Spinal cord (tissue), 10 donors: ENCODE measurements at places on chromosomes 2 and 18. TPM values are rescaled to one million over a fixed set of nuclear protein-coding genes. Genes with fewer than 3 reads are reported as not detected.

Gene NABP1
- total RNA-seq, result 14.0 TPM

DNA sequence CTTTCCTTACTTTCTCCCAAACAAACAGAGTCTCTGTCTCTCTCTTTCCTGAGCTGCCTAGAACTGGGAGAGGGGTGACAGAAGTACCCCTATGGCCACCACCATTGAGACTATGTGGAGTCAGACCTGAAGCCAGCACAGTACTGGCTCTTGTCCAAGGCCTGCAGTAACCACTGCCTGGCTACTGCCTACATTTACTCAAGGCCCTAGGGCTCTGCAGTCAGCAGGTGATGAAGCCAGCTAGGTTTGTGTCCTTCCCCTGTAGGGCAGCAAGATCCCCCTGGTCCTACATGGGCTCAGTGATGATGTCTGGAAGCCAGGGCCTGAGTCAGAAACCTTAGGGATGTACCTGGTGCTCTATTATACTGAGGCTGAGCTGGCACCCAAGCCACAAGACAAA, 12.2 kb downstream of the MYO3B start:
- no peaks in the 10 kb centered on the region for H3K27me3 ChIP-seq
- no peak overlapping the region for H3K27ac ChIP-seq
- no peaks in the 10 kb centered on the region for H3K36me3 ChIP-seq
- no peak for DNase-seq

DNA sequence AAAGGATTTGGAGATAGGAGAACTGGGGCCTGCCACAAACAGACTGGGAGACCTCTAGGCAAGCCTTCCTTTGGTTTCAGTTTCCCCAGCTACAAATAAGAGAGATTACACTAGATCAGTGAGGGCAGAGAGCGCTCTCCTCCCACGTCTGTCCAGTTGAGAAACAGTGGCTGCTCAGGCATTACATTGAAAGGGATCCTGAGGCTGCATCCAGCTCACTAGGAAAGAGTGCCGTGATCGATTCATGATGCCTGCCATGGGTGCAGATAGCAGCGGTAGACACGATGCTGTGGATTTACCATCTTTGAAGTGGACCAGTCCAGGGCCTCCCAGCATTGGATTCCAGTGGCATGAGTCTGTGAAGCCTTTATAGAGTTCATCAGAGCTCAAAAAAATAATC, 62.6 kb downstream of the EN1 start:
- no peak overlapping the region for H3K4me3 ChIP-seq
- H3K4me1 ChIP-seq, result peaks cover 3% of the 10 kb centered on the region
- peaks cover 3% of the 10 kb centered on the region for H3K27me3 ChIP-seq

Gene MROH2A
- total RNA-seq, result under 0.01 TPM

GRCh38 chr18:80115035-80115434, 6.0 kb downstream of the ADNP2 start:
- H3K4me3 ChIP-seq, result no peak overlapping the region
- no peak for DNase-seq

DNA sequence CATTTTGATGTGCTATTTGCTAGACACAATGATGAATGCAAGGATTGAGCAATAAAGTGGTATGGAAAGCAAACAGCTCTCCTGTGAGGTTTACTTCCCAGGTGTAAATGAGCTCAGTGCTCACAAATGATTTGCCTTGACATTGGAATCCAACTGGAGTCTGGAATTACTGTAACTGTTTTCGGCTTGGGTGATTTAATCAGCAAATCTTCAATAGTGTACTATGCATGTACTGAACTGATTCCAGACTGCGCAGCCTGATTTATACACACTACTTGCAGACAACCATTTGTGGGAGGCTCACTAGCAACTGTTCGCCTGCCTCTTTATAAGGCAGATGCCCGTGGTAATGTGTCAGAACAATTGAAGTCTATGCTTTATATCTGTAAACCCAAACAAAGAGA, 27.9 kb upstream of the SOX11 start:
- no peaks in the 10 kb centered on the region for H3K27me3 ChIP-seq
- DNase-seq, result no peak
- H3K4me1 ChIP-seq, result no peaks in the 10 kb centered on the region

Gene HOXD8
- 10.5 TPM for total RNA-seq

Gene EMILIN2
- 14.0 TPM for total RNA-seq

- DNase-seq, result no peak
- peaks cover 32% of the 10 kb centered on the region for H3K27me3 ChIP-seq
- no peak overlapping the region for H3K4me3 ChIP-seq
- H3K36me3 ChIP-seq, result no peaks in the 10 kb centered on the region
- H3K4me1 ChIP-seq, result peaks cover 9% of the 10 kb centered on the region
- no peak overlapping the region for H3K27ac ChIP-seq
Observed at GRCh38 chr2:219362072-219362471, 25.6 kb downstream of the DNPEP start.

- H3K4me1 ChIP-seq, result no peaks in the 10 kb centered on the region
- no peak for DNase-seq
- no peak overlapping the region for H3K27ac ChIP-seq
- H3K4me3 ChIP-seq, result no peak overlapping the region
- no peaks in the 10 kb centered on the region for H3K27me3 ChIP-seq
Observed at GRCh38 chr2:48508461-48509124, 21.4 kb upstream of the STON1 start.

DNA sequence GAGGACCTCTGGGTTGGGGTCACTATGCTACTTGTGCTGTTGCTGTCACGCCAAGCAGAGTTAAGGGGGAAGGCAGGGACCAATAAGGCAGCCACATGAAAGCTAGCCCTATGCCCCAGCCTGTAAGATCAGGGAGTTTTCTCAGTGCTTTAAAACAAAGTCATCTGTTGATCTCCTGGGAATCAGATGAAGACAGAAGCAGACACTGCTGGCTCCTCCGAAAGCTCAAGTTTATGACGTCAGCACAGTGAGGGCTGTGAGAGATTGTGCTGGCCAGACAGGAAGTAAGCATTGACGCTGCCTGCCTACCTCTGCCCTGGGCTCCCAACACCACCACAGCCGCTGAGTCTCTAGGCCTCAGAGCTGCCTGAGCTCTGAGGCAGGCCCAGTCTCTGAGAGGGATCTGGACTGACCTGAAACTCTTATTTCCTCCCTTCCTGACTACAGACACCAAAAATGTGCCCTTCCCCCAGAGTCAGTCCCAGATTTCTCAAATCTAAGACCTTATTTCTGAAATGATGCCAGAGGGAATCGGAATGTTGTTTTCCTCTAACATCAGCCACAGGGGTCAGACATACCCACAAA, 118.1 kb upstream of the EPAS1 start:
- H3K27me3 ChIP-seq, result no peaks in the 10 kb centered on the region
- no peak for DNase-seq
- no peak overlapping the region for H3K4me3 ChIP-seq
- no peak overlapping the region for H3K27ac ChIP-seq

- H3K27me3 ChIP-seq, result peaks cover 3% of the 10 kb centered on the region
- no peak for DNase-seq
- H3K4me3 ChIP-seq, result no peak overlapping the region
- H3K36me3 ChIP-seq, result no peaks in the 10 kb centered on the region
Observed at GRCh38 chr2:120772261-120772660, 36.6 kb downstream of the GLI2 start.

DNA sequence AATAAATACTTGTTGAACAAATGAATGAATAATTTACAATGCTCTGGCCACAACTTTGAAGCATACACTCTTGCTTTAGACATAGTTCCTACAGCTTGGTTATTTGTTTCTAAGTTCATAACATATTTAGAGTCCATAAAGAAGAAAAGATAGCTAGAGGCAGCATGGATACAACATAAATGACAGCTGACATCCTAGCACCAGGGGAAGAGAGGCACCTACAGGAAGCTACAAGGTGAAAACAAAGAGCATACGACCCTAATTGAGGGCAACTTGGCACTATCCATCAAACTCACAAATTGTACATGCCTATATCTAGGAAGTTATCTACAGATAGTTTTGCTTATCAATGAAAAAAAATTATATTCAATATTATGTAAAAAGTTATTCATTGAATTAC, 88.9 kb downstream of the PLEKHM3 start:
- no peak for DNase-seq
- peaks cover 4% of the 10 kb centered on the region for H3K4me1 ChIP-seq
- H3K27me3 ChIP-seq, result no peaks in the 10 kb centered on the region

DNA sequence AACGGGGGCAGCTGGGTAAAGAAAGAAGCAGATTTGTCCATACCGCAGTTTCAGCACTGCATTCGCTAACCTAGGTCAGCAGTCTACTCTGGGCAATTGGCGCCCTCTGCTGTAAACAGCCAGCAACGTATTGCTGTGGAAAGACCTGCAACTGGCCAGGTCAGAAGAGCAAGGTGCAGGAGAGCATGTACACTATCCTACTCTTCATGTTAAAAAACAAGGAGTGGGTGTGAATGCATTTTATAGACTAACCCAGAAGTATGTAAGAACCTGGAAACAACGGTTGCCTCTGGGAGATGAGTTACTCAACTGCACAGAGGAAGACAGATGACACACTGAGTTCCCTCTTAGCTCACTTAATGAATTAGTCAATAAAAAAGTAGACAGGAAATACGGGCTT, 6.2 kb downstream of the MRPS5 start:
- peak; percentile 88 for DNase-seq
- H3K4me3 ChIP-seq, result no peak overlapping the region
- H3K27ac ChIP-seq, result no peak overlapping the region
- H3K4me1 ChIP-seq, result peaks cover 6% of the 10 kb centered on the region

- peak; percentile 65 for DNase-seq
- peaks cover 49% of the 10 kb centered on the region for H3K4me1 ChIP-seq
- H3K27ac ChIP-seq, result peak overlapping the region; percentile 57
- peak overlapping the region; percentile 68 for H3K4me3 ChIP-seq
- peaks cover 47% of the 10 kb centered on the region for H3K27me3 ChIP-seq
- H3K36me3 ChIP-seq, result no peaks in the 10 kb centered on the region
Observed at GRCh38 chr2:60552078-60552850, 1.2 kb downstream of the BCL11A start.

- H3K27me3 ChIP-seq, result no peaks in the 10 kb centered on the region
- peak overlapping the region; percentile 75 for H3K27ac ChIP-seq
- peaks cover 19% of the 10 kb centered on the region for H3K4me1 ChIP-seq
- peak overlapping the region; percentile 66 for H3K4me3 ChIP-seq
Observed at GRCh38 chr2:129877795-129878775, 101.4 kb upstream of the RAB6C start.

Gene ANO7
- total RNA-seq, result 0.89 TPM

- DNase-seq, result no peak
- H3K4me3 ChIP-seq, result no peak overlapping the region
- H3K27me3 ChIP-seq, result no peaks in the 10 kb centered on the region
- H3K27ac ChIP-seq, result peak overlapping the region; percentile 87
Observed at GRCh38 chr2:43075811-43076585, 150.4 kb downstream of the ZFP36L2 start.

DNA sequence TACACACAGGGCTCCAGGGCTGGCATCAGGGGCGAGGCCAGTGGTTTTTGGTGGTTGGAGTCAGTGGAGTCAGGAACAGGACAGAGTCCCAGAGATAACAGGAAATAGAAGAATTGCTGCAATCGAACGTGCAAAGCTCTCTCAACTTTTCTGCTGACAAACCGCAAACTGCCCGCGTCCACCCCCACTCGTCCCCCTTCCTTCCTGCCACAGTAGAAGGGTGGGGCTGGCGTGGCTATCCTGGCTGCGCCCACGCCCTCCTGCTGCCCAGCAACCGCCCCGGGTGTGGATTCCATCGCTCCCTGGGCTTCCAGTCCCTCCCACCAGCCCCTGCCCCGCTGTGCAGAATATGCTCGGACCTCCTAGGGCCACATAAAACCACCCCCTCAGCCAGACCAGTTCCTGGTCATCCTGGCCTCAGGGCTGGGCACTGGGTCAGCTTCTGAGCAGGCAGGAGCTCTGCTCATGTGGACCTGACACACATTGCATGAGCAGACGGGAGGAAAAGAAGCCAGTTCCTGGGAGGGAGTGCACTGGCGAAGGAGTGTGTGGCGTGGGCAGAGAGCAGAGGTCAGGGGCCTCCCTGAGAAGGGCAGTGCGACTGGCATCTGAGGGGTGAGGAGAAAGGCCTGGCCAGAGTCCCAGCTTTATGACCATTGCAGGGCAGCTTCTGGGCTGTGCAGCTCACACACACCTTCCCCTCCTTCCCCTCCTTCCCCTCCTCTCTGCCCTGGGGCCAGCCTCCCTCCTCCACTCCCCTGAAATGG, 85.4 kb upstream of the ATG16L1 start:
- peaks cover 28% of the 10 kb centered on the region for H3K4me1 ChIP-seq
- H3K27me3 ChIP-seq, result no peaks in the 10 kb centered on the region
- DNase-seq, result no peak

DNA sequence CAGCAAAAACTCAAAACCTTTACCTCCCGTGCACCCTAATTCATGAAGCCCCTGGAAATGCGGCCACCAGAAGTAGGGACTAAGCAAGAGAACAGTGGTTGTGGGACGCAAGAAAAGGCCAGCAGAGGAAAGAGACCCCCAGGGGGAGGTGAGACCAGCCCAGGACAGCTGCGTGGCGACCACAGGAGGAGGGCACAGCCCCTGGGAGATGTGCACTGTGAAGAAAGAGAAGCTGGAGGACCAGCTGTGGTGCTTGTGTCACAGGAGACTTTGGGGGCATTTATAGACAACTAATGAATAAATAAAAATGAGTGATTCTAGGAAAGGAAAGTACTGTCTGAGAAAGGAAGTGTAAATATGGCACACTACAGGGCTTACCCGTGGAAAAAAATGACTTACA, 263.8 kb downstream of the EIPR1 start:
- no peaks in the 10 kb centered on the region for H3K4me1 ChIP-seq
- no peak overlapping the region for H3K27ac ChIP-seq
- no peaks in the 10 kb centered on the region for H3K27me3 ChIP-seq
- peaks cover 8% of the 10 kb centered on the region for H3K36me3 ChIP-seq

Gene HOXD3
- total RNA-seq, result 7.3 TPM

- H3K27me3 ChIP-seq, result no peaks in the 10 kb centered on the region
- H3K4me1 ChIP-seq, result peaks cover 4% of the 10 kb centered on the region
- peaks cover 7% of the 10 kb centered on the region for H3K36me3 ChIP-seq
- DNase-seq, result no peak
Observed at GRCh38 chr2:20242727-20243377, 17.9 kb upstream of the SDC1 start.

- no peak overlapping the region for H3K4me3 ChIP-seq
- H3K27ac ChIP-seq, result no peak overlapping the region
- peaks cover 17% of the 10 kb centered on the region for H3K36me3 ChIP-seq
- no peak for DNase-seq
- peaks cover 68% of the 10 kb centered on the region for H3K27me3 ChIP-seq
Observed at GRCh38 chr2:74497777-74498499, 1.5 kb downstream of the LBX2 start.
